ENCODE measurements at places on chromosomes 16 and 17.

GRCh38 chr16:58563775-58564174 is 48.5 kb downstream of the SETD6 start:
- DNase-seq, result no peak

DNA sequence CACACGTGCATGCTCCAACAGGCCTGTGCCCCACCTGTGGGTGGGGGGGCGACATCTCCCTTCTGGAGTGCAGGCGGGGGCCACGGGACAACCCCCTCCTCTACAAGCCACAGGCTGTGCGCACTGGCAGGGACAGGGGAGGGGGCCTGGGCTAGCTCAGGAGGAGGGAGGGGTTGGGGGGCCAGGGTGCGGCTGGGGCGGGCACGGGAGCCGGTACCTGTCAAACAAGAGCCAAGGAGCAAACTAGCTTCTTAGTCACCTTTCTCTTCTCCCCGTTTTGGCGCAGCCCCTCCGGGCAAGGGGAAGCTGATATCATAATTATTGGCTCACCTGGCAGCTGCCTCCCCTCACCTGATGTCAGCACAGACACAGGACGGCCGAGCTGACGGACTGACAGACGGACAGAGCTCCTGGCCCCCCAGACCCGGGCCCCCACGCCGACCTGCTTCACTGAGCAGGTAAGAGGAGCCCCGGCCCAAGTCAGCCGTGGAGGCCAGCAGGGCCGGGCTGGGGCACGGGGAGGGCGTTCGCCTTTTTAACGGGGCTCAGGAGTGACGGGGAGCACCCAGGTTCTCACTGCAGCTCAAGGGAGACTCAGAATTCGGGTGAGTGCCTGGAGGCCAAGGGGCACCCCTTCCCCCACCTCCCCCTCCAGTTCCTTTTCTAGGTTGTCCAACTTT is at the start of gene FOXN1:
TSS of gene FOXN1 (plus strand) at position 363 of the 680 bp plus-strand sequence. CDS start 17,622 bp downstream, outside the sequence.
- no peak for DNase-seq

- no peak for DNase-seq
Measured at GRCh38 chr16:27803775-27804549, 254.0 kb downstream of the KATNIP start.

GRCh38 chr16:76956394-76956793 is 234.6 kb upstream of the MON1B start:
- DNase-seq, result no peak

DNA sequence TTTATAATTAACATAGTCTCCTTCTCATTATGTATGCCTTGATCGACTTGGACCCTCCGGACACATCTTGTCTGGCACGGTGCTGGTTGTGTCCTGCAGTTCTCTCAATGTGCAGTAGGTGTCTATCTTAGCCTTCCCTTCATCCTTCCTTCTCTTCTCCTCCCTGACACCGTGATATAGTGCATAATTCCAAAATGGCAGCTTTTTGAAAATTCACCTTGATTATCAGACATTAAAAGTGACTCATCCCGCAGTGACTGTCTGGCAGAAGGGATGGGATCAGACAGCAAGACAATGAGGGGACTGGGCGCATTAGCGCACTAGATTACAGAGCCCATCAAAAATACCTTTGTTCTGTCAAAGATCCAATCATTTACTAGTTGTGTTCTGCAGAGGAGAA is 70.0 kb upstream of the PMFBP1 start:
- peak; percentile 3 for DNase-seq

GRCh38 chr16:17416461-17417311 is 54.1 kb downstream of the XYLT1 start:
- peak; percentile 70 for DNase-seq

GRCh38 chr17:32443827-32444300 is 446 bp upstream of the PSMD11 start:
- no peak for DNase-seq

GRCh38 chr17:78316867-78317789 is 42.7 kb downstream of the SOCS3 start:
- no peak for DNase-seq

DNA sequence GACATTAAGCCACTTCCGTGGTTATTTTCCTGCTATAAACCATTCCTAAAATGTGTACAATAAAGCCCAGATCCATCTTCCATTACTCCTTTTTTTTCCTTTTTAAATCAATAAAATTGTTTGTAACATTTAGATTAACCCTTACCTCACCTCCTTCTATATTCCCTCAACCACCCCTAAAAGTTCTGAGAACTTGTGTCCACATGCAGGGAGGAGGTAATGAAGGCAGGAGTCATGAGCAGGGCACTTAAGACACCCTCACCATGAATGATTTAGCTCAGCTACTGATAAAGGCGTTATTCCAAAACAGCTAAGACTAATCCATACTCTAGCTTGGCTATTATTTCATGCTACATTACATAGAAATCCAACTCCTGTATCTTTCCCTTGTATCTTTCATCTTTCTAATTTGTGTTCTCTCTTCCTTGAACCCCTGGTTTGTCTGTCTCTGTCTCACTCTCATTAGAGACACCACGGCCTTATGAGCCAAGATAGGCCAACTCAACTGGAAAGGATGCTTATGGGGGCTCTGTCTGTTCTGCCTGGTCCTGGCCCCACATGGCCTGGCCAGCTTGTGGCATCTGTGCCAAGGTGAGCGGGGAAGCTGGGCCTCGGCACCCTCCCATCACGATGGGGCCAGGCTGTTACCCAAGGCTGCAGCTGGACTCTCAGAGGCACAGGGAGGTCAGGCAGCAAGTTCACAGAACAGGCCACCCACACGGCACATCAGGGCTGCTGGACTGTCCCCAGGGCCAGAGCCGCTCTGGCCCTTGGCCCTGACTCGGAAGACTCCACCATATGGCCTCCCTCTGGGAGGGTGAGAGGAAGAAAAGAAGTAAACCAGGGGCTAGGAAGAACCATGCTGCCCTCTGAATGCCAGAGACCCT is 294.4 kb downstream of the SOX9 start:
- no peak for DNase-seq

DNA sequence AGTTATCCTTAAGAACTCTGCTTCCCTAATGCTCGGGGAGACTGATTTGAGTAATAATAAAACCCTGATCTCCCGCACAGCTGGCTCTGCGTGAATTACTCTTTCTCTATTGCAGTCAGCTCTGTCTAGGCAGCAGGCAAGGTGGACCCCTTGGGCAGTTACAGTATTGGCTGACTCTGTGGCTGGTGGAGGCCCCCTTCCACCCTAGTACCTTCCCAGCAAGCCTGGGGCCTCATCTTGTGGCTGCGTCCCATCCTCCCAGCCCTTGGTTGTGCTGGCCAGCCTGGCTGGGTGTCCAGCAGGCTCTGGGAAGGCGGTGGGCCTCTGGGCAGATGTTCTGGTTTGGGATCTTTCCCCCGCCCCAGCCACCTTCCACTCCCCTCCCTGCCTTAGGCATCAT is 44.5 kb downstream of the CFAP20 start:
- DNase-seq, result no peak

GRCh38 chr17:68674029-68674925 is 73.1 kb upstream of the FAM20A start:
- no peak for DNase-seq

DNA sequence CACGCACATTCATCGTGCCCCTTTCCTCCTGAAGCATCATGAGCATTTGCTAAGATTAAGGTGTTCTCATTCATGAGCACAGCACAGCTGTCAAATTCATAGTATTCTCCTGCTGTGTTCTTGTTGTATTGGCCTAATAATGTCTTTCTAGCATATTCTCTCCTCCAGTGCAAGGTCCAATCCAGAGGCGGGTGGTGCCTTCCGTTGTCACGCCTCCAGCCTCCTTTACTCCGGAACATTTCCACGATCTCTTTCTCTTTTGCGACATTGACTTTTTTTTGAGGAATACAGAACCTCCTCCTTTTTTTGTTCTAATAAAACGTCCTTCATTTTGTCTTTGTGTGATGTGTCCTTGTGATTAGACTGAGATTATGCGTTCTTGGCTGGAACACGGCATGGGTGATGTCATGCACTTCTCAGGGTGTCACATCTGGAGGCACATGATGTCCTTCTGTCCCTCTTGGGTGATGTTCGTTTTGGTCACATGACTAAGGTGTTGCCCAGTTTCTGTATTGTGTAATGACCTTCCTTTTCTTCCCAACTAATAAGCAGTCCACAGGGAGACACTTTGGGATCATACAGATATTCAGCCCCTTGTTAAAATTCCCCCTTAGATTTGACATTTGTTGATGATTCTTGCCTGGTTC is 66.3 kb downstream of the CLEC16A start:
- DNase-seq, result no peak

DNA sequence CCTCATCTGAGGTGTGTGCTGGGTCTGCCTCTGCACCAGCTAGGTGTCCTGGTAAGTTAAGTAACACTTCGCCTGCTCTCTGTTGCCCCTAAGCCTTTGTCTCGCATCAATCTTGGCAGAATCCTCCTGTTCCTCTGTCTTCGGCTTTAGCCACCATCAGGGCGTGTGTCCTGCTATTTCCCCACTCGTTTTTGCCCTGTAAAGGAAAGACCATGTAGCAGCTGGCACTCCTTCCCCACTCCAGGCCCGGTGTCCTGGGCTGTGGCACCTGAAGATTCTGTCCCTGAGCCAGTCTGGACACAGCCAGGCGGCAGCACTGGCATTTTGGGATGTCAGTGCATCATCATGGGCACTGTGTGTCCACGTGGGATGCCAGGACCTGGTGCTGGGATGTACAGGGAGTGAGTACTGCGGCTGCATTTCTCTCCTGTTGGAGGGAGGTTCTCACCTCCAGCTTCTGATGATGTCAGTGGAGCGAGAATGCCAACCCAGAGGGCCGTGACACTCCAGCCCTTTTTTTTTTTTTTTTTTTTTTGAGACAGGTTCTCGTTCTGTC is 26.2 kb upstream of the FOXK2 start:
- DNase-seq, result no peak

GRCh38 chr17:11559601-11560000 is 38.7 kb upstream of the DNAH9 start:
- DNase-seq, result no peak
